PC-3 (cell line): ENCODE measurements at places on chromosomes 5 and 9. TPM values are rescaled to one million over a fixed set of nuclear protein-coding genes. Genes with fewer than 3 reads are reported as not detected.

DNA sequence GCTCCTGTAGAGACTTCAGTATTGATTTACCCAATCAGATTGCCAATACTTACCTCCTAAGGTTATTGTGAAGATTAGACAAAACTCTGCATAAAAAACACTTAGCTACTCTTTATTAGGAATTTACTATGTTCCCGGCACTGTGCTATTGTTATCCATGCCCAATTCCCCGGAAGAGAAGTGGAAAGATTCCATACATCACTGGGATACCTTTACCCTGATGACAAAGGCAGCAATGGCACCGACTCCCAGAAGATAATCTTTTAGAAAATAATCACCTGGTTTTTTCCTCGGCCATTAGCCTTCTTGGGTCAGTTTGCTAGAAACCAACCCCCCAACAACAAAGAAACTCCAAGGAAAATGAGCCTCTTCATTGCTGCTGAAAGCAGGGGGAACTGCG, 226.0 kb downstream of the SNX18 start:
- DNase-seq: no peak

GRCh38 chr9:136694163-136694871, 7.1 kb upstream of the AGPAT2 start:
- DNase-seq: peak; percentile 63

C9orf85 gene
- total RNA-seq: 7.9 and 13.4 TPM in 2 replicates

- peak; percentile 43 for DNase-seq
Measured at GRCh38 chr5:115186794-115187193, 17.1 kb upstream of the TRIM36 start.

AGXT2 gene
- total RNA-seq: not detected in 2 replicates

DNA sequence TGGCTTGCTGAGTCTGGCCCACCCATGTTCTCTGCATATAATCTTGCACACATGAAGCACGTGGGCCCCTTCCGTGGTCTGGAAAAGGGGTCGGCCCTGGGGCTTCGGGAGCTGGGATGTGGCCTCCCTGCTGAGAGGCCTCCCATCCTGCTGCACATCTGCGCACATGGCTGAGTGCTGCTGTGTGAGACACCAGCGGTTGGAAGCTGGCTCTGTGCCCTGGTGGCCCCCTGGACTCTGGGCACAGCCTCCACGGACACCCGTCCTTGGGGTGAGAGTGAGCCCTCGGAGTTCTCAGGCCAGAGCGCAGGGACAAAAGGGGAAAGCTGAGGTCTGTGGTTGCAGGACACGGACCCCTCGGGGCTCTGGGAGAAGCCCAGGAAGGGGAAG, 115.8 kb downstream of the RXRA start:
- no peak for DNase-seq

- DNase-seq: no peak
Measured at GRCh38 chr5:167219298-167219697, 1072.1 kb upstream of the WWC1 start.

DNA sequence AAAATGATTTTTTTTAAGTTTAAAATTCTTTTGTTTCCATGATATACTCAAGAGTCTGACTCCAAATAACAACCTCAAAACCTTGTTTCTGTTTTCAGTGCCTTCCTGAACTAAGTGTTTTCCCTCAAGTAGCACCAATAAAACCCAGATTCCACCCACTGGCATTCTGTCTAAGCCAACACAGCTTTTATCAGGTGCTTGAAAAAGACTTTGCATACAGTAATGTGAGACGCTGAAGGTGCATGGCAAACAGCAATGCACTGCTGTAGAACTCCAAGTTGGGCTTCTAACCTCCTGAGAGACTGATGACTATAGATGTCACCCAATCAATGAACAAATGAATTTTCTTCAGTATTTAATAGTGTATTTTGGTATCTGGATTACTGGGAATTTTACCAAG, 95.7 kb downstream of the NFIB start:
- no peak for DNase-seq

DNA sequence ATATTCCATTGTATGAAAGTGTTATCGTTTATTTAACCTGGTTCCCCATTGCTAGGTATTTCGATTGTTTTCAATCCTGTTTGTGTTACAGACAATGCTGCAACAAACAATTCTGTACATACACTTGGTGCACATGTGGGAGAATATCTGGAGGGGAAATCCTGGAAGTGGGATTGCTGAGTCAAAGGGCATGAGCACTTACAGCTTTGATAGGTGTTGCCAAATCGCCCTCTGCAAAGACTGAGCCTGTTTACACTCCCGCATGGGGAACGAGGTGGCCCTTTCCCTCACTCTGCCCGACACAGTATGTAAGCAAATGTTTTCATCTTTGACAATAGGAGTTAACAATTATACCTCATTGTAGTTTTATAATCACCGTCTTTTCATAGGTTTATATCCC, 66.2 kb downstream of the PDE6A start:
- no peak for DNase-seq

ANGPTL2 gene
- 0.07 and 0.75 TPM in 2 replicates for total RNA-seq

IL3 gene
- total RNA-seq: not detected in 2 replicates

FBP1 gene
- 40.4 and 48.1 TPM in 2 replicates for total RNA-seq

HTR4 gene
- not detected in 2 replicates for total RNA-seq

DNA sequence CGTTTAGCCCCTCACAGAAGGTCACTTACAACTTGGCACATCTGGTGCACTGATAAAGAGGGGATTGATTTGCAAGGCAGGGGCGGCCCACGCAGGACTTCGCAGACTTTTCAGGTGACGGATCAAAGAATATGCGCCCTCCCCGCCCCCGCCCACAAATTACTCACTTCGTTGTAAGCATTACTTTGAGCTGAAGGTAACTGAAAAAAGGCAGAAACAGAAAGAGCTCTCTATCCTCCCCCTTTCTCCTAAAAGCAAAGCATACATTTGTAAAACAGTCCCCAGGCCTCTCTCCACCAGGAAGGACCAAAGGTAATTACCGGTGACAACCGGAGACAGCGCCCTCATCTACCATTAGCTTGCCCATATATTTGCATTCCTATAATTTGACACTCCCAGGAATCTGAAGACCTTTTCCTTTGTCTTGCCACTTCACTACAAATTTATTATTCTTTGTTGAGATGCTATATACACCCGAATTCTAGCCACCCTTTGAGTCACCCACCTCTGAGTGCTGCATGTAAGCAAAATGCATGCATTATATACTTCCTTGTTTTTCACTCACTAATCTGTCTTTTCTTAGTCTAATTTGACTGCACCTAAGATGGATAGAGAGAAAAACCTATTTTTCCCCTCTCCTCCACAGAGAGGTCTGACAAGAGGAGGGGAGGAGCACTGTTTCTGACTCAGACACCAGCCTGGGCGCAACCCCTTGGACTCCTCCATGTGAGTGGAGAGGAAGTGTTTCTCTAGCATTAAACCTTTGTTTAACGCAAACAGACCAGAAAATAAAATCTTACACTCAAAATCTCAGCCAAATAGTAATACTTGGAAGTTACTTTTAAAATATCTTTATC, 74.7 kb upstream of the SPIN1 start:
- no peak for DNase-seq

ADAMTS13 gene
- total RNA-seq: 0.86 and 0.95 TPM in 2 replicates

DNA sequence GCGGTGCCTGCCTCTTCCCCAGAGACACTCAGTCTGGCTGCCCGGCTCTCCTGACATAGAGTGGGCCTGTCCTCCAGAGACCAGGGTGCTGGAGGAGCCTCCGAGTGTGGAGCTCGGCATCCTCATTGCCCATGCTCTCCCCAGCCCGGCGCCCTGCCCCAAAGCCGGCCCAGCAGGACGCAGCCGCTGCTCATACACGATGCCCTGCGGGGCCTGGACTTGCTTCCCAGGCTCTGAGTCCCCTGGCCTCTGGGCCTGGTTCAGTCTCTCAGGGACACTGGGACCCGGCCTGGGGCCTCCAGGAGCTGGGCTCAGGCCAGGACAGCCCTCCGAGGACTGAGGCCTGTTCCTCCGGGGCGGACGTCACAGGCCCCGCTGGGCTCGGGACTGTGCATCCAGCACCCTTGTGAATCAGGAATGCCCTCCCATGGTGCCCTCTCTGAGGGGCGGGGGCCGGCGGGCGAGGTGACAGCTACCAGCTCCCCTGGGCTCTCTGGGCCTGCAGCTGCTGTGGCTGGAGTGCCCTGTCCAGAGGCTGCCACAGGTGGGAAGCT, 23.2 kb downstream of the TPPP start:
- no peak for DNase-seq

NMUR2 gene
- total RNA-seq: not detected in 2 replicates

DNA sequence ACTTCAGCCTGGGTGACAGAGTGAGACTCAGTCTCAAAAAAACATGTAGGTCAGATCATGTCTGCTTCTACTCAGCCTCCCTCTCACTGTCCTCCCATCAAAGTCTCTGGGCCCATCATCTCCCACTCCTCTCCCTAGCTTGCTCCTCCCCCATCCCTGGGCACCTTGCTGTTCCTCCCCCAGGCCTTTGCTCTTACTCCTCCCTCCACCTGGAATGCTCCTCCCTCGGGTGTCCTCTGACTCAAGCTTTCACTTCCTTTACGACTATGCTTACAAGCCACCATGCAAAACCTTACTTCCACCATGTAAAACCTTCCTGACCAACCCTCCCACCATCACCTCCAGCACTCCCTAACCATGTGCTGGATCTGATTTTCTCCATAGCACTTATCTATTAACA, 51.5 kb downstream of the MTMR12 start:
- no peak for DNase-seq
